NCI-H1694 treated with DMSO at 0.1 percent for 48 hours (cell line): ENCODE measurements at places on chromosomes 3 and 15.
A peak's percentile ranks its signal among the peaks of the same experiment; 100 is the strongest.

DNA sequence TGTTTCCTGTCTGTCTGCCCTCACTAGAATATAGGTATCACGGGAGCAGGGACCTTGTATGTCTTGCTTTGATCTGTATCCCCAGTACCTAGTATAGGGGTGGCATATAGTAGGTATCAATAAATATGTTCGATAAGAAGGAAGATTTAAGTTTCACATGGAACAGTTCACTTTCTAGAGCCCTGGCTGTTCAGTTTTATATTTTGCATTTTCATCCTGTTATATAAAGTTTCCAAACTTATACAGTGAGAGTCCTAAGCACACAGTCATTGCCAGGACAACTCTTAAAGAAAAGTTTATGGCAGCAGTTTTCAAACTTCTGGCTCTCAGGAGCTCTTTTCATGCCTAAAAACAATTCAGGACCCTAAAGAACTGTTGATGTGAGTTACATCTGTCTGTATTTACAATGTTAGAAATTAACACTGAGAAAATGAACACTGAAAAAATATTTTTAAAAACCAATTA is 13.4 kb downstream of the ITPR1 start:
- no peak for DNase-seq

- no peak for DNase-seq
Observed at GRCh38 chr15:99503411-99503810, 62.4 kb upstream of the MEF2A start.

DNA sequence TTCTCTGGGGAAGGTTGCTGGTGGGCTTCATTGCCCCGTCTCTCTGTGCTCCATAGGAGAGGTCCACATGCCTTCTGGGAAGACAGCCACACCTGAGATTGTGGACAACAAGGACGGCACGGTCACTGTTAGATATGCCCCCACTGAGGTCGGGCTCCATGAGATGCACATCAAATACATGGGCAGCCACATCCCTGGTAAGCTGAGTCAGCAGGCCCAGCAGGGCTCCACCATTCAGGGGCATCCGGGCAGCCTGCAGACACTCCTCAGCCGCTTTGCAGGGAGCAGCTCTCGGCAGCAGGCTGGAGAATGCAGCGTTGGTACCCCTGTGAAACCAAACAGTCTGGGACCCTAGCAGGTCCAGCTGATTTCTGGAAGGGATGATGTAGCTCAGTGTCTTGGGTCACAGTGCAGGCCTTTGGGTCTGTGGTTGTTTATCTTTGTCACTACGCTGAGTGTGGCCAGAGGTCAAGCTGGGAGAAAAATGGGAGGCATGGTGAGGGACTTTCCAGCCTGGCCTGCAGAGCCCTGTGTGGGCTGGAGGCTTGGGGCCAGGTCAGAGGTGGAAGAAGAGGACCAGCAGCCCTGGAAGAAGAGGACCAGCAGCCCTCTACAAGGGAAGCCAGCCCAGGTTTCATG is 67.2 kb downstream of the DNASE1L3 start:
- no peak for DNase-seq

- DNase-seq = peak; percentile 95
Observed at GRCh38 chr3:150083655-150084042, 113.0 kb upstream of the PFN2 start.

- DNase-seq = no peak
Observed at GRCh38 chr3:90055666-90056065, 948.2 kb downstream of the EPHA3 start.

GRCh38 chr3:152255290-152255689 is 13.4 kb upstream of the MBNL1 start:
- DNase-seq = no peak

DNA sequence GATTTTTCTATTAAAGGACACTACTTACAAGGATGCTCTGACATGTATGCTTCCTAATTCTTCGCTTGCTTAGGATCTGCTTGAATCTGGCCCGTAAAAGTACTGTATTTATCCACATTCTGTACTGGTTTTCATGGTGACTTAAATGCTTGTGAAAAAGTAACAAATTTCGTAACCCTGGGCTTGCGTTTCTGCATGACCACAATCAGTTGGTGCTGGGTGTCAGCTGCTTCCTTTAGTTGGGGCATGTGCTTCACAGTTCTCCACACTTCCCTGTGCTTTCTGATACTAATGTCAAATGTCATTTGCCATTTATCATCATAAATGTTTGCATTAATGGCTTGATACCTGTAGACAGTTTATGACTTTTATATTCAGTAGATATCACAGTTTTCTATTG is 218.4 kb upstream of the MLF1 start:
- DNase-seq = no peak

GRCh38 chr3:129514563-129514962 is 13.9 kb upstream of the RHO start:
- DNase-seq = no peak

DNA sequence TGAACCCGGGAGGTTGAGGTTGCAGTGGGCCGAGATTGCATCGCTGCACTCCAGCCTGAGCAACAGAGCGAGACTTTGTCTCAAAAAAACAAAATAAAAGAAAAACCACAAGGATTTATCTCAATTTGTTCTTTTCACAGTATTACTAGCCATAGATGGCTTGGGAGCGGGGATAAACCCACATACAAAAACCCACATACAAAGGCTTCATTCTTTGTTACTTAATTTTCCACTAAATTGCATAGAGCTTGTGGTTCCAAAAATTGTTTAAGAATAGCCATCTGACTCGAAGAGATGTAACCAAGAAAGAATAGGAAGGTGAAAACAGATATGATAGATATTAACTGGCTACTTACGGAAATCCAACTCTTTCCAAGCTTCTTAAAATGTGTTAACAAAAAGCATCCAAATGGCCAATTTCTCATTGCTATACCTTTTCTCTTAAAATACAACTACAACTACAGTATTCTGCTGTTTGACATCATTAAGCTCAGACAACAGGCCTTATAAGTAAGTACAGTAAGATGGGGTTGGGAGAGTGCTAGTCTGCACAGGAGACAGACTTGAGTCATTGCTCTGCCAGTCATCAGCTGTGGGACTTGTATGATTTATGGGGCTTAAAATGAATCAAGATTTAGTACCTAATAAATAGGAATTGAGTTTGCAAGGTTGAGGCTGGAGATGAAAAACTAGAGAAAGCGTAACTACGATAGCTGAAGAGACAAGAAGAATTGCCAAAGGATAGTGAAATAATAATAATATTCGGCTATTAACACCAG is 96.6 kb upstream of the PLXND1 start:
- no peak for DNase-seq

GRCh38 chr3:53195602-53196574 is 34.9 kb downstream of the PRKCD start:
- DNase-seq = no peak

- DNase-seq = no peak
Observed at GRCh38 chr3:126201168-126201567, 20.8 kb upstream of the ALDH1L1 start.

DNA sequence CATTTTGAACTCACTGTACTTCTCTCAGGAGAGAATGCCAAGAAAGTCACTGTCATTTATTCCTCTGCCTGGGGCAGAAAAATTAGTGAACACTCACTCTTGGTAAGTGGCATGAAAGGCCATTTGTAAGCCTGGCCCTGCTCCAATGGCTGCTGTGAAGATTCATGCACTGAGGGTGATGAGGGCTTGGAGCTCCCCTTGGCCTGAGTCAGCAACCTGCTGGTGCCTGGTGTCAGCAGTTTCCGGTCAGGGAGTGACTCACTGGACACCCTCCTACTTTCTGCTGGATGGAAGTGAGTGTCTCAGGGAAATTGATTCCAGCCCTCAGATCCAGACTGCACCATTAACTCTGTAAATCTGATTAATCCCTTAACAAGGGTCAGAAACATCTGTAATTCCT is 37.6 kb downstream of the TRA2B start:
- DNase-seq = no peak

- DNase-seq = peak; percentile 72
Observed at GRCh38 chr15:78872972-78873792, 492 bp downstream of the MORF4L1 start.

- no peak for DNase-seq
Observed at GRCh38 chr15:65578904-65579728, 31.8 kb downstream of the INTS14 start.

DNA sequence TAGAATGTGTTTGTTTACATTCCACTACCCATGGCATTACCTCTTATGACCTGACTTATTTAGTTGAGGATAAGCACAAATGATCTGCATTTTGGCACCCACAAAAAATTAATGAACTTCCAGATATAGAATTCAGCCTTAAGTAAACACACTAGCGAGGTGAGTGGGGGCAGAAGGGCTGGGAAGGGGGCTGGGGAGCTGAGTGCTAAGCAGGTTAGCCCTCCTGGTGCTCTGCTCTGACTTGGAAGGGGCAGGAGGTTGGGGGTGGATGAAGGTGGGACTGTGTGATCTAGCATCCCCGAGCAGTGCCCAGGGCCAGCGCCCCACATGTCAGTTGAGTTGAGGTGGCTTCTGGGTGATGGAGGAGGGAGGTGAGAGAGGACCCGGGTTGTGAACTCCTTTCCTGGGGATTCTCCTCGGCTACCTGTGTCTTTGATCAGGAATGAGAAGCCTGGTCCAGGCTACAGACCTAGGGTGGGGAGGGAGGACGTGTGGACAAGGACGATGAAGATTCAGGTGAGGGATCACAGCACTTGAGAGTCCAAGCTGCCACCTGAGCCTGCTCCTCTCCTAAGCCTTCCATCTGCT is 178.6 kb upstream of the SMAD3 start:
- DNase-seq = no peak

GRCh38 chr15:92565351-92566125 is 90.0 kb downstream of the FAM174B start:
- no peak for DNase-seq

GRCh38 chr15:98226149-98226548 is 265.6 kb downstream of the ARRDC4 start:
- DNase-seq = no peak

DNA sequence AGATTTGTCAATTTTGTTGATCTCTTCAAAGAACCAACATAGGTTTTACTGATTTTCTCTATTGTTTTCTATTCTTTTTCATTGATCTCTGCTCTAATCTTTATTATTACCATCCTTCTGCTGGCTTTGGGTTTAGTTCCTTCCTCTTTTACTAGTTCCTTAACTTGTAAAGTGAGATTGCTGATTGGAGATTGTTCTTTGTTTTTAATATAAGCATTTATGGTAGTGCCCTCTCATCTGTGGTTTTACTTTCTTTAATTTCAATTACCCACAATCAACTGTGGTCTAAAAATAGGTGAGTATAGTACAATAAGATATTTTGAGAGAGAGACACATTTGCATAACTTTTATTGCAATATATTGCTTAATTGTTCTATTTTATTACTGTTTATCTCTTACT is 13.2 kb upstream of the CLRN1 start:
- DNase-seq = no peak

- no peak for DNase-seq
Observed at GRCh38 chr15:51134416-51135199, 39.9 kb upstream of the TNFAIP8L3 start.

- DNase-seq = no peak
Observed at GRCh38 chr15:34993412-34993811, 5.3 kb upstream of the ZNF770 start.
